G401 (cell line): ENCODE measurements at places on chromosomes 5 and 9. TPM values are rescaled to one million over a fixed set of nuclear protein-coding genes. Genes with fewer than 3 reads are reported as not detected.

The FBP2 gene
- 0.14 TPM in 1 of 2 replicates, not detected in the other for total RNA-seq

The ANXA2R gene
- total RNA-seq: 0.49 and 1.3 TPM in 2 replicates

The KIF20A gene
- 30.7 and 51.0 TPM in 2 replicates for total RNA-seq

The SPATA31C1 gene
- not detected in 2 replicates for total RNA-seq

The IL3 gene
- not detected in 2 replicates for total RNA-seq

The DMGDH gene
- not detected in 2 replicates for total RNA-seq

The SPATA31D4 gene
- not detected in 2 replicates for total RNA-seq

The OSMR gene
- total RNA-seq: not detected in 2 replicates

The SLC45A2 gene
- 0.17 TPM in 1 of 2 replicates, not detected in the other for total RNA-seq

The SLC1A1 gene
- total RNA-seq: 1.8 and 2.6 TPM in 2 replicates

The PANK3 gene
- total RNA-seq: 30.7 and 44.6 TPM in 2 replicates

The INSL6 gene
- not detected in 2 replicates for total RNA-seq

The FLT4 gene
- total RNA-seq: 15.7 and 31.3 TPM in 2 replicates

The FGF1 gene
- 0.03 TPM in 1 of 2 replicates, not detected in the other for total RNA-seq

The ADAMTS6 gene
- total RNA-seq: 15.7 and 20.2 TPM in 2 replicates

The SEMA6A gene
- total RNA-seq: not detected in 2 replicates

The ACTBL2 gene
- total RNA-seq: not detected in 2 replicates

The LPAR1 gene
- total RNA-seq: not detected in 2 replicates

The IFNA13 gene
- not detected in 2 replicates for total RNA-seq

The ROPN1L gene
- 4.0 TPM in 1 of 2 replicates, not detected in the other for total RNA-seq

The IL9 gene
- total RNA-seq: not detected in 2 replicates

The PCDHB6 gene
- total RNA-seq: not detected in 2 replicates

The SPATA31A5 gene
- 0.20 TPM in 1 of 2 replicates, not detected in the other for total RNA-seq

The MYOT gene
- total RNA-seq: not detected in 2 replicates

The ZFP37 gene
- 3.4 and 5.4 TPM in 2 replicates for total RNA-seq

The CTSV gene
- total RNA-seq: 8.2 and 18.6 TPM in 2 replicates

The NEUROG1 gene
- not detected in 2 replicates for total RNA-seq

The DPH7 gene
- total RNA-seq: 39.0 and 46.2 TPM in 2 replicates

The CCDC183 gene
- total RNA-seq: not detected in 2 replicates

The LCN15 gene
- not detected in 2 replicates for total RNA-seq

The LHX6 gene
- total RNA-seq: 23.9 and 34.8 TPM in 2 replicates

The ISOC1 gene
- total RNA-seq: 24.2 and 28.6 TPM in 2 replicates

The NUTM2F gene
- total RNA-seq: not detected in 2 replicates

The DDX4 gene
- not detected in 2 replicates for total RNA-seq

The C7 gene
- total RNA-seq: not detected in 2 replicates

The LOX gene
- not detected in 2 replicates for total RNA-seq

The PCDHB13 gene
- total RNA-seq: not detected in 2 replicates

The PTGDS gene
- total RNA-seq: 4.7 TPM in 1 of 2 replicates, not detected in the other

The AK8 gene
- 0.37 and 3.6 TPM in 2 replicates for total RNA-seq

The NSG2 gene
- 0.85 TPM in 1 of 2 replicates, not detected in the other for total RNA-seq

The IFNA16 gene
- total RNA-seq: not detected in 2 replicates

The LCN10 gene
- not detected in 2 replicates for total RNA-seq

The TMEM215 gene
- not detected in 2 replicates for total RNA-seq

The DMRTA1 gene
- not detected in 2 replicates for total RNA-seq

The PCDHA1 gene
- total RNA-seq: 0.03 TPM in 1 of 2 replicates, not detected in the other

The ENTPD2 gene
- not detected in 2 replicates for total RNA-seq

The BTNL8 gene
- total RNA-seq: not detected in 2 replicates

The CCDC180 gene
- total RNA-seq: 2.4 and 6.2 TPM in 2 replicates

The FGF10 gene
- not detected in 2 replicates for total RNA-seq

The PNPLA7 gene
- total RNA-seq: not detected in 2 replicates

The LRRC19 gene
- not detected in 2 replicates for total RNA-seq

The LECT2 gene
- not detected in 2 replicates for total RNA-seq

The PCDHGB5 gene
- not detected in 2 replicates for total RNA-seq
